ENCODE measurements at places on chromosomes 13 and 19.

DNA sequence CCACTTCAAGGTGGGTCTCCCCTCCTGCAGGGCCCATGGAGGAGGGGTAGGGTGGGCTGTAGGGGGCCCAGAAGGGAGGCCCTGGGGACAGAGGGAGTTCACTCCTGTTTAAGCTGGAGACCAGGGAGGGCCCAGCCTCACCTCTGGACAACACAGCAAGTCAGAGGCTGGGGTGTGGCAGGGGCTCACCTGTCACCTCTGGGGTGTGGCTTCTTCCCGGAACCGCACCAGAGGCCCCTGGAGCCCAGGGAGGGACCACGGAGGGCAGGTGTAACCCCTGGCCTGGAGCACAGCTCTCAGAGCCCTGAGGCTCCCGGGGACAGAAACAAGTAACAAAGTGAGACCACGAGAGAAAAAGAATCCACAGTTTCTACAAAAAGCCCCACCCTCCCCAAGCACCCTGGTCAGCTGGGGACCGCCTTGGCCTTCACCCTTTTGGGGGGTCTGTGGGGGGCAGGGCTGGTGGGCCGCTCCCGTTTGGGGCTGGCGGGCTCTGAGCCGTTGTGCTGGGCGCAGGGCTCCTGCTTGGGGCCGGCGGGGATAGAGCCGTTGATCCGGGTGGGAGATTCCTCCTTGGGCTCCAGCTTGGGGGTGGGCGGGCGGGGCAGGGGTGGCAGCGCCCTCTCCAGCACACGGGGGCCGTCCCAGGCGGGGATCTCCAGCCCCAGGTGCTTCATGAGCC lies 8.0 kb downstream of the SIRT6 start:
- DNase-seq: no peak

DNA sequence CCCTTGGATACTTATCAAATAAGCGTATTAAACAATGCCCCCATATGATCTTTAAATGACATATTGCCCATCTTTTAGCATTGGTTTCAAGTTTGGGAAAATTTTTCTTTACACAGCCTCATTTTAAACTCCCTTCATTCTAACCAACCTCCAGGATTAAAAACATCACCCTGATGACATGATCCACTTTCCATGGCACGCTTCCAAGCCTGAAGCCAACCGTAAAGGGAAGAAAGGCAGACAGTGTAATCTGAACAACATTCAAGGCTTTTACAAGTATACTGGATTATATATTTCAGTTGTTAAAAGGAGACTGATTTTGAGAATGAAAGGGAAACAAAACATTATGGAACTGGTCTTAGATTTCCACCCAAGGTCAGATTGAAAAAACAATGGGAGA lies 1721.9 kb downstream of the OLFM4 start:
- DNase-seq: no peak

DNA sequence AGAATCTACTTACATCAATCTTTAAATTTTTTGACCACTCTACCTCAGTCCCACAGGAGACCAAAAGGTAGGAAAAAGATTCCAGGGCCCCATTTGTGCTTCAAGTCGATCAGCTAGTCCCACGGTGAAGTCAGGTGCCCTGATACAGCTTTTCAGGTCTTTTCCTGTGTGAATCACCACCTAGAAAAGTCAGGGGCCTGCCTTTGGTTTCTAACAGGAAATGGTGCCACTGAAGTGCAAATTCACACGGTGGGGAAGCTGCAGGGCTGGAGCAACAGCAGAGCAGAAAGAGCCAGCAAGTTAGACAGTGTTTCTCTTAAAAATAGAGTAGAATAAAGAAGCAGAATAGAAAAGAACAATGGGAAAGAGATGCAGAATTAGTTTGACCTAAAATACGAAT lies 107.5 kb downstream of the KLF12 start:
- peak; percentile 67 for DNase-seq

- no peak for DNase-seq
Observed at GRCh38 chr13:24356837-24357236, 47.5 kb downstream of the C1QTNF9 start.

DNA sequence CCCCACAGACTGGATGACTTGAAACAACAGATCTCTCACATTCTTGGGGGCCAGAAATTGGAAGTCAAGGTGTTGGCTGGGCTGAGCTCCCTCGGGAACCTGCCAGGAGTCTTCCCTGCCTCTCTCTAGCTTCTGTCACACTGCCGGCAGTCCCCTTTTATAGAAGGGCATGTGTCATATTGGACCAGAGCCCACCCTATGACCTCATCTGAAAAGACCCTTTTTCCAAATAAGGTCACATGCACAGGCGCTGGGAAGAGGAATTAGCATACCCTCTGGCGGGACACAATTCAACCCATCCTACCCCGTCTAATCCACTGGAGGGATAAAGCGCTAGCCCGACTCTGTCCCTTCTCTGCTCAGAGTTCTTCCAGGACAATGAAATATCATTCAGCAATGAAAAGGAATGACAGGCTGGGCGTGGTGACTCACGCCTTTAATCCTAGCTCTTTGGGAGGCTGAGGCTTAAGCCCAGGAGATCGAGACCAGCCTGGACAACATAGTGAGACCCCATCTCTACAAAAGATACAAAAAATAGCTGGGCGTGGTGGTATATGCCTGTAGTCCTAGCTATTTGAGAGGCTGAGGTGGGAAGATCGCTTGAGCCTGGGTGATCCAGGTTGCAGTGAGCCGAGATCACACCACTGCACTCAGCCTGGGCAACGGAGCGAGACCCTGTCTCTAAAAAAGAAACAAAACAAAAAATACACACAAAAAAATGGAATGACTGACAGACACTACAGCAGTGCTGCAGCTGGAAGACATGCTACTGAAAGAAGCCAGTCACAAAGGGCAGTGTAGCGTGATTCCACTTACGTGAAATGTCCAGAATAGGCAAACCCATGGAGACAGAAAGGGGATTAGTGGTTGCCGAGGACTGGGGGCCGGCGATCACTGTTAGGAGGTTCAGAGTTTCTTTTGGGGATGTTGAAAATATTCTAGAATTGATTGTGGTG lies 28.5 kb downstream of the MEIS3 start:
- no peak for DNase-seq

DNA sequence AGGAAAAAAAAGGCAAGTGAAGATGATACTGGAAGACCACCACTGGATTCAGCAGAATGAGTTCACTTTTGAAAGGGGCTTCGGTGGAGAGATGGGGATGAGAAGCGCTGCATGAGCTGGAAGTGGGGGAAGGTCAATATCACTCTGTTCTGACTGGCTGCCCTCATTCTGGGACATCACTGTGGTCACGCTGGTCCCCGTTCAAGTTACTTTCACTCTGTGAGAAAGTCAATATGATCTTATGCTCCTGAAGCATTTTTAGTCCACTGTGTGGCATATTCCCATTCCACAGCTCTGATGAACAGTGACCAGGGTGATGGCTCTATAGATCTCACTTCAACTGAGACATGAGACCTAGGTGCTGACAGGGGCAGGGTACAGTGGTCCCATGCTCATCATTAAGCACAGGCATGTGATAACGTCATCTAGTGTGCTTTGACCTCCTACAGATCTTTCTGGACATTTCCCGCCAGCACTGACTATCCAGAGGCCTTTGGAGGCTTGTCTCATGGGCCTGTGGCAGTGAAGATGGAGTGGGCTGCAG lies 40.2 kb upstream of the GPR183 start:
- no peak for DNase-seq

GRCh38 chr13:23354520-23354919 lies 79.0 kb downstream of the SACS start:
- no peak for DNase-seq

DNA sequence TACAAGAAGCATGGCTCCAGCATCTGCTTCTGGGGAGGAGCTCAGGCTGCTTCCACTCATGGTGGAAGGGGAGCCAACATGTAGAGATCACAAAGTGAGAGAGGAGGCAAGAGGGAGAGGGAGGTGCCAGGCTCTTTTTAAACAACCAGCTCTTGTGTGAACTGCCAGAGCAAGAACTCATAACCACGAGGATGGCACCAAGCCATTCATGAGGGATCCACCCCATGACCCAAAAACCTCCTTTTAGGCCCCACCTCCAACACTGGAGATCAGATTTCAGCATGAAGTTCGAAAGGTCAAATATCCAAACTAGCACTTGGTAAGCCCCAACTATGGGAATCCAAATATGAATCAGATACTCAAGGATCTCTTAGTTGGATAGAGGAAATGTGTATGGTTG lies 131.2 kb downstream of the RXFP2 start:
- DNase-seq: peak; percentile 9

GRCh38 chr19:46441866-46442265 lies 13.1 kb upstream of the PNMA8C start:
- no peak for DNase-seq

DNA sequence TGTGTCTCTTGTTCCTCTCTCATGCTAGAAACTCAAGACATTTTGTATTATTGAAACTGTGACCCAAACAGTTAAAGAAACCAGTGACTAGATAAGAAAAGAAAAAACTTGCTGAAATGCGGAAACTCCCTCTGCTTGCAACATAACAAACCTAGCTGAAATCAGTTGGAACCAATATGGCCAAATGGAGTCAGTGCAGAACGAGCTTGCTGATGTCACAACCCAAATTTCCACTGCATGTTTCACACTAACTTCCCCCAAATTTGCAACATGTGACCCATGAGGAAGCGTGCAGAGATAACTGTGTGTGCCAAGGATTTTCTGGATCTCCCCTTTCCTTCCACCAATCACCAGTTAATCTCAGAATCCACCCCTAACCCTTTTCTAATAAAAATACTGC lies 208.0 kb downstream of the DLEU7 start:
- no peak for DNase-seq

GRCh38 chr19:48487948-48488347 lies 18.8 kb downstream of the CYTH2 start:
- no peak for DNase-seq

All from central memory CD4-positive, alpha-beta T cell (primary cell).